ENCODE measurements at places on chromosomes 2 and 18.

DNA sequence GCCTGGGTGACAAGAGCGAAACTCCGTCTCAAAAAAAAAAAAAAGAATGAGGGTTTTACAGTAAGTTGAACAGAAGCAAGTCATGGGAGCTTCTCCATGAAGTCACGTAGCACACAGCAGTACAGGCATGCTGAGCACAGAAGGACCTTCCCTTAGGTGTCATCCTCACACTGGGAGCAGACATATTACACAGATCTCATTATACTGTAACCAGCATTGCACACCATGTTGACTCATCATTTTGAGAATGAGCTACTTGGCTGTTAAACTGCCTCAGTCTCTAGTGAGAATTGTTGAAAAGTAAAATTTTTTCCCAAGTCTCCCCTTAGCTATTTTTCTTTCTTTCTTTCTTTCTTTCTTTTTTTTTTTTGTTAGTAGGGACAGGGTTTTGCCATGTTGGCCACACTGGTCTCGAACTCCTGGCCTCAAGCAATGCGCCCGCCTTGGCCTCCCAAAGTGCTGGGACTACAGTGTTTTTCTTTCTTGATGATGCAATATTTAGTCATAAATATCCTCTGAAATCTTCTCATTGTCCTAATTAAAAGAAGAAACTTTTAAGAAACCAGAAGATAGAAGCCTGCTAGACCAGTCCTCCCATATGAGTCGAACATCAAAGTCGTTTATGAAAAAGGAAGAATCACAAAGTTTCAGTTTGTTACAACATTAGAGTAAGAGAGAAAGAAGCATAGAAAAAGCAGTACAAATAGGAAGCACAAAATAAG, 37.9 kb upstream of the PPP1CB start:
- DNase-seq, result no peak

GRCh38 chr2:119836455-119837142, 76.9 kb downstream of the PTPN4 start:
- no peak for DNase-seq

GRCh38 chr18:30658306-30658705, 384.2 kb downstream of the DSC3 start:
- no peak for DNase-seq

- DNase-seq, result no peak
These were observed 589.0 kb upstream of the ACVR2A start for GRCh38 chr2:147255812-147256211.

GRCh38 chr2:234193977-234194563, 143.6 kb downstream of the SPP2 start:
- DNase-seq, result no peak

DNA sequence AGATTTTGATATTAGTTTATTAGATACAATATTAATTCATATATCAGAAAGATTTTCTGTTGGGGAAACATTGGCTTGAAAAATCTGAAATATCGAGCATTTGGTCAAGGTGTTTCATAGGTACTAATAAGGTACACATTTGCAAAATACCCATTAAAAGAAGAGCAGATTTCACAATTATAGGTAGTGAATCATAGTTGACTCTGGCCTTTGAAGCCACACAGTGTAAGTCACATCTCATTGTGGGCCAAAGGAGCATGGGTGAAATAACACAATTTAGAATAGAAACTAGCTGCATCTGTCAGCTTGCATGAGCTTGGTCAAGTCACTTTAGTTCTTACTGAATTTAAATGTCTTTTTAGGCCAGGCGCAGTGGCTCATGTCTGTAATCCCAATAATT, 4.9 kb downstream of the KDM3A start:
- DNase-seq, result no peak
